Smooth muscle cell of the coronary artery (primary cell): ENCODE measurements at places on chromosomes 3 and 15. TPM values are rescaled to one million over a fixed set of nuclear protein-coding genes. Genes with fewer than 3 reads are reported as not detected.

The LNP1 gene
- total RNA-seq, result 3.5 and 3.8 TPM in 2 replicates

The SLC6A1 gene
- under 0.01 TPM in 1 of 2 replicates, not detected in the other for total RNA-seq

The PXYLP1 gene
- total RNA-seq, result 5.4 and 8.6 TPM in 2 replicates

The FAM3D gene
- not detected in 2 replicates for total RNA-seq

The TMEM158 gene
- 3.5 and 8.7 TPM in 2 replicates for total RNA-seq

The GATA2 gene
- total RNA-seq, result 0.12 and 2.9 TPM in 2 replicates

The HHLA2 gene
- not detected in 2 replicates for total RNA-seq

The CPA3 gene
- not detected in 2 replicates for total RNA-seq

The DOCK3 gene
- 0.12 and 0.15 TPM in 2 replicates for total RNA-seq

The BTD gene
- total RNA-seq, result 18.1 and 39.7 TPM in 2 replicates
